ENCODE measurements at places on chromosomes 1 and 21.

- DNase-seq = no peak
These were observed 50.5 kb upstream of the IPO9 start for GRCh38 chr1:201778279-201779065.

- DNase-seq = no peak
These were observed 293.3 kb upstream of the RUNX1 start for GRCh38 chr21:35342440-35342839.

DNA sequence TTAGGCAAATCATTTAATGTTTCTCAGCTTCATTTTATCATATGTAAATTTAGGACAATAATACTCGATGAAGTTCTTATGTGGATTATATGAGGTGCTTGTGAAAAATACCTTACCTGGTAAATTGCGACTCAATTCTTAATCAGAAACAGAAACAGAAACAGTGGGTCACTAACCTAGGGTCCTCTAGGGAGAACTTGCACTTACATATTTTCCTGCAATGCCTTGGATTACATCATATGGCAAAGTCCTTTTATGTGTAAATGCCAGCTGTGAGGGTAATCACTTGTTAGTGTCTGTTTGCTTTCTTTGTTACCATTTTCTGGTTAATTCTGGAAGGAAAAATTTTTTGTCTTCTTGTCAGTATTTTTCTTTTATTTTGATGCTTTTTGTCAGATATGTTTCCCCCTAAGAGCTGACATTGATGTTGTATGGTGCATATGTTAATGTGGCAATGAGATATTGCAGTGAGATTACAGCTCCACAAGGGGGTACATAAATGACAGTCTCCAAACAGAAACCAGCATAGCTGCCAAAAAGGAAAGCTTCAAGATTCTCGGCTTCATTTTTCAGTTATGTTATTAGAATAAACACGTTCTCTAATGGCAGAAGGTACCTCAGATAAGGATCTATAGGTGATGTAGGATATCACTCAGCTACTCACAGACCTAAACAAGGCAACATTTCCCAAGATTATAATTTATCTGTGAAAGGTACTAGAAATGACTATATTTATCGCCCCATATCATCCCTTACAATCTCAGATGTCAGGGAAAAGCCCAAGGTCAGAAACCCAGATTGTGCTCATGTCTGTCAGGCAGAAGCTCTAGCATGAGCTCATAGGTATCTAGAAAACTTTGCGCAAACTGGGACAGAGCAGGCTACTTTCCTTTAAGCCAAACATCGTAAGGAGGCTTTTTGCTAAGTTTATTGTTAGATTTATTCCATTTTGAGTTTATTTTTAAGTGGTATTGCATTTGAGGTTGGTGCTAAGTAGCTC, 119.9 kb downstream of the FASLG start:
- DNase-seq = no peak

GRCh38 chr1:176469450-176470010, 6.6 kb downstream of the PAPPA2 start:
- no peak for DNase-seq

DNA sequence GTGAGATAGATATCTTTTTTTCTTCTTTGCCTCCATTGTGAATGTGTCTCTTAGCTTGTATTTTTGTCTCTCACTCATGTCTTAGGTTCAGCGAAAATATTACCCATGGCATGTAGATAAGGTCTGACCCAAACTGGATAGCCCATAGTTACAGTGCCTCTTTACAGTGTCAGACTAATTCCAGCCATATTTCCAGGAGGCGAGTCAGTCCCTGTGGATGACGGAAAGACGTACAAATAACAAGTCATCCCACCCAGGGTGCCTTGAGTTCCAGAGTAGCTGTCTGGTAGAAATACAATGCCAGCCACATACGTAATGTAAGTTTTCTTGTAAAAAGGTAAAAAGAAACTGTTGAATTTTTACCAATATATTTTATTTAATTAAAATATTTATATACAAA, 157.3 kb downstream of the ZNF281 start:
- DNase-seq = no peak

DNA sequence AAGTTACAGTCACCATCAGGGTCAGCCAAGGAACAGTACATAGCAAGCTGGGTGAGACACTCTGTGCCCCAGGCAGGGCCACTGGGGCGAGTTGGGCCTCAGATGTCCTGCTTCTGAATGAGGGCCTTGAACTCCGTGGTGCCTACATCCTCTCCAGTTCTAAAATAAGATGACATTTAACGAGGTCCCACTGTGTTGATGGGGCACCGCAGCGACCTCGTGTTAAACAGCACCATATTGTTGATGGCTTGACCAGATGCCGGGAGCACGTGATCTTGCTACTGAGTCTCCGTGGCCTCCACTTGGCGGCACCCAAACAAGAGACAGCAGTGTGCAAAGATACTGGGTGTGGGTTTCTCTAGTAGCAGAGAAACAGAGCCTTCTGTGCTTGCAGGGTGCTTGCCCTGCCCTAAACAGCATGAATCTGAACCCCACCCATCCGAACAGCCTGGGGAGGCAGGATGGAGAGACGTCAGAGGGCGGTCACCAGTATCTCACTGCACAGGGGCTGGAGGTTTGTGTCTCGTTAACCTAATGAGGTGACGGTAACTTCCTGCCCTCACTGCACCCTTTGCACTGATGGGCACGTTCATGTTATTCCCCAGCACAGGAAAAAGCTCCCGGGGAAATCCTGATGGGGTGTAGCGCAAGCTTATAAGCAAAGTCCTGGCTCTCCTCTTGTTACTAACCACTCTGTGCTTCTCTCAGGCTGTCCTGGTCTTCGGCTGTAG, 324.4 kb downstream of the AJAP1 start:
- no peak for DNase-seq

- DNase-seq = no peak
These were observed 229.8 kb downstream of the DISC1 start for GRCh38 chr1:231856426-231856825.

GRCh38 chr1:33388805-33389771, 41.8 kb downstream of the PHC2 start:
- no peak for DNase-seq

DNA sequence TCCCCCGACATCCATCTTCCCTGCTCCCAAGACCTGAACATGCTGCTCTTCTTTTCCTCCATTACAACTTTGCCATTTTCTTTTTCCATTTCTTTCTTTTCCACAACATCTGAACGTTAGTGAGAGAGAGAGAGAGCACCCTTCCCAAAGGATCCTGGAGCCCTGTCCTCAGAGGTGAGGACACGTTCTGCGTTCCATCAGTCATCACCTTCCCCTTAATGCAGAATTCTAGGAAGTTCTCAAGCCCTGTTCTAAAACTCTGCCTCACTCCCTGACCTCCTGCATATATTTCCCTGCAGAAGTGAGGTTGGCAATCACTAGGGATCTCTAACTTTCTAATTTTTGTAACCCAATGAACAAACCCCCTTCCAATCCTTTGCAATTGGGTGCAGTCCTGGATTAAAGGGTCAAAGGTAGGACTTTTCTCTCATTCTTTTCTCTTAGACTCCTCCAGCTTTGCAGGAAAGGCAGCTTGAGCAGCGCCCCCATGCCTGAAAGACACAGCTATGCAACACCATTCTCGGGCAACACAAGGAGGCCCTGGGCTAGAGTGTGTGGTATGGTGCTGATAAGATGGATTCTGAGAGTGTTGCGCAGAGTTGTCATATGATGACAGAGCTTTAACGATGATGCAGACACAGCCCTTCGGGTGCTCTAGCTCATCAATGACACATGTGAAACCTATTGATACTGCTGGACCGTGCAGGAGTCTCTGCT, 59.2 kb upstream of the TNR start:
- no peak for DNase-seq

GRCh38 chr1:88990426-88990825, 2.0 kb downstream of the KYAT3 start:
- DNase-seq = no peak

DNA sequence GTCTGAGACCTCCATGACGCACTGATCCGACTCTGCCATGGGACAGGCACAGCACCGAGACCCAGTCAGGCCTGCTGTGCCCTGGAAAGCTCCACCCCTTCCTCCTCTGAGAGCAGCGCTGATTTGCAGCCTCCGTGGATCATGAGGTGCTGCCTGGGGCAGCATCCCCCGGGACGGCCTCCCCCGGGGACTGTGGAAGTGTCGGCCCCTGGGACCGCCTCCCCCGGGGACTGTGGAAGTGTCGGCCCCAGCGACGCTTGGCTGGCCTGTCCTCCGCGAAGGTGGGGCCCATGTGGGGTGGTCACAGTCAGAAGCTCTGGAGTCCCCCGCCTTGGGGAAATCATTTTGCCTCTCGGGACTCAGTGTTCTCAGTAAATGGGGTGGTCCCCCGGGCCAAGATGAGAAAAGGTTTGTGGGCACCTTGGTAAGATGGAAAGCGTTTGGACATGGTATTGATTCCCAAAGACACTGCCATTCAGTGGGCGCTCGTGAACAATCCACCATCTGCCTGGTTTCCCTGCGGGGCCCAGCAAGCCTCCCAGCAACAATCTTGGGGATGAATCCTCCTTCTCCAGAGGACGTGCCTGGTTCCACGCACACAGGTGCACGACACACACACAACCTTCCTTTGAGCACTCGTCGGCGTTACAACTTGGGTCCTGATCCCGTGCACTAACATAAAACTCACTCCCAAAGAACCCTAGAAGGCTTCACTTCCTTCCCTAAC, 3.0 kb downstream of the TFF2 start:
- no peak for DNase-seq

GRCh38 chr1:31064718-31065309, 703 bp downstream of the PUM1 start:
- peak; percentile 15 for DNase-seq

- peak; percentile 72 for DNase-seq
These were observed 50.2 kb upstream of the TSHB start for GRCh38 chr1:114979278-114979891.

DNA sequence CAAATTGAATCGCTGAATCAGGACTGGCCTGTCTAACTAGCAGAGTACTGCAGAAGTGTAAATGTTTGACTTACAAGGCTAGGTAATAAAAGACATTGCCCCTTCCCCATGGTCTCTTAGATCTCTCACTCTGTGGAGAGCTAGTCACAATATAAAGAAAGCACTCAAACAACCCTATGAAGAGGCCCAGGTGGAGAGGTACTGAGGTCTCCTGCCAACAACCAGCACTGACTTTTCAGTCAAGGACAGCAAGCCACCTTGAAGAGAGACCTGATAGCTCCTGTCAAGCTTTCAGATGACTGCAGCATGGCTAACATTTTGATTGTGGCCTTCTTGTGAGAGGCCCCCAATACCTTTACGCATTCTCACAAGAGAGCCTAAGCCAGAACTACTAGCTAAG, 18.5 kb downstream of the HFM1 start:
- DNase-seq = no peak

DNA sequence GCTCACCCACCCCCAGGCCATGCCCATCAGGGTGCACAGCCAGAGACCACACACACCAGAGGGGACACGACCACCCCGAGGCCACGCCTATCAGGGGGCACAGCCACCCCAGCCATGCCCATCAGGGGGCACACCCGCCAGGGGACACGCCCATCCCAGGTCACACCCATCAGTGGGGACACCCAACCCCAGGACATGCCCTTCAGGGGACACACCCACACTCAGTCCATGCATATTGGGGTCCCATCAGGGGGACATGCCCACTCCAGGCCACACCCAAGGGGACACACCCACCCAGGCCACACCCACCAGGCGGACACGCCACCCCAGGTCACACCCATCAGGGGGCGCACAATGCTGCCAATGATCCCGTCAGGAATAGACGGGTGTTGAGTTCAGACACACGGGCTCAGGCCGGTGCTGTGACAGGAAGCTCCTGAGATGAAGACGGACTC, 20.7 kb downstream of the MCM3AP start:
- no peak for DNase-seq

DNA sequence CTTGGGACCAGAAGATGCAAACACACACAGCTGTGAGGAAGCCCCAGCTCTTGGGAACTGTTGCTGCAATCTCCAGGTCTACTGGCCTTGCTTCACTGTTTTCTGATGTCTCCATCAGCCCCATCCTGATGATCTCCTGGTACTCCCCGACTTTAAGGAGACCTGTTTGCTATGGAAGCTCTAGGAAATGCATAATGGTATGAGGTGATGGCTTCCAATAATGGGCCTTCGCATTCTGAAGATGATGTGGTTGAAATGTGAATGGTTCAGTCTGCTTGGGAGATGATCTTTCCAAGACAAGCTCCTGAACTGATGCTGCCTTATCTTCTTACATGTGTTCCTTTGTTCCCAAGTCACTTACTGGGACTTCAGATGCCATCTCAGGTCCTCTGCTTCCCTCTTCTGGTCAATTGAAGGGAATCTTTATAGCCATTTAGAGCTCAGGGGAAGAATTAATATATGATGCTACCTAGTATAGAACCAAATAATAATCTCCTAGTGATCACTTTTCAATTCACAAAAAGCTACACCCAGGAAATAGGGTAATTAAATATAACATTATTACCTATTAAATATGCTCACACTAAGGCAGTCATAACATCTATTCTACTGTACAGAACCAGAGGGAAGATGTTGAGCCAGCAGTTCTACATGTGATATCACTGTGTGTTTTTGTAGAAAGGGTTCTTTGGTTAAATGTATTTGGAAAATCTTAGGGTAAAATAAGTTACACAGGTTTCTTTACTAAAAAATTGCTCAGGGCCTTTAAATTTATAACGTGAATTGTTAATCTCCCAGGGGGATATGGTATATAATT, 73.9 kb upstream of the VTCN1 start:
- DNase-seq = no peak

DNA sequence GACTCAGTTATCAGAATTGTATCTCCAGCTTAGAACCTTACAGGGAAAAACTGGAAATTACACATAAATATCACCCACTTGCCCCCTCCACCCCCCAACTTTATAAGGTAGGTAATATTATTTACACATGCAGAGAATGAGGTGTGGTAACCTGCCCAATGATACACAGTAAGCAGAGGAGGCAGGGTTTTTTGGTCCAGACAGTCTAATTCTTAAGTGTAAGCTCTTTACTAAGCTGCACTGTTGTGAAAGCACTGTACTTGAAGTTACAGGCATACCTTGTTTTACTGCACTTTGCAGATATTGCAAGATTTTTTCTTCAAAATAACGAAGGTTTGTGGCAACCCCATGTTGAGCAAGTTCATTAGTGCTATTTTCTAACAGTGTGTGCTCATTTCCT, 24.8 kb upstream of the MYOCOS start:
- no peak for DNase-seq

- no peak for DNase-seq
These were observed 19.6 kb downstream of the OLIG1 start for GRCh38 chr21:33089395-33090119.

DNA sequence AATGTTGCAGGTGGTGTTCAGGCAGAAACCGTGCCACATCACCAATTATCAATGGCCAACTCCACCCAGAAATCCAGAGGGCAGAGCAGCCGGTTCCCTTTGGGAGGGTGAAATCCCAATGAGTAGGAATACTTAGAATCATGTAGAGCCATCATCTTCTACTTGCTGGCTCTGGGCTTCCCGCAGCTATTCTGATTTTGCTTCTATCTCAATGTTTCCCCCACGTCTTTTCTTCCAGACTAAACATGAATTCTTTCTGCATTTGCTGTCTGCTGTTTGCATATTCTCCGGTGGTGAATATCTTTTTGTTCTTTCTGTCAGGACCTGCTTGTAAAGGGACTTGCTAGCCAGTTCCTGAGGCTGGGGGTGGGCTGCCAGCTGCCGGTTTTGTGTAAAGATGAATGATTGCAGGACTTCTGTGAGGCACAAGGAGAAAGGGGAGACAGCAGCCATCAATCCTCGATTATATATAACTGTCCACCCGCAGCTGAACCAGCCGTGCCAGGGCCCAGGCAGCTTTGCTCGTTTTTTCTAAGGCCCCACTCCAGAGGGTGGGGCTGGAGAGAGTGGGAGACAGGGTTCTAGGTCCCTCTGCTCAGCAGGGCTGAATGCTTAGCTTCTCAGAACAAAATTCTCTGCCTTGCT, 33.2 kb downstream of the PRAMEF20 start:
- no peak for DNase-seq

- no peak for DNase-seq
These were observed 50.9 kb upstream of the CNIH3 start for GRCh38 chr1:224565186-224565585.
